ENCODE measurements at places on chromosomes 11 and 22. TPM values are rescaled to one million over a fixed set of nuclear protein-coding genes. Genes with fewer than 3 reads are reported as not detected.

SPECC1L gene
- 14.1 TPM for total RNA-seq

DNA sequence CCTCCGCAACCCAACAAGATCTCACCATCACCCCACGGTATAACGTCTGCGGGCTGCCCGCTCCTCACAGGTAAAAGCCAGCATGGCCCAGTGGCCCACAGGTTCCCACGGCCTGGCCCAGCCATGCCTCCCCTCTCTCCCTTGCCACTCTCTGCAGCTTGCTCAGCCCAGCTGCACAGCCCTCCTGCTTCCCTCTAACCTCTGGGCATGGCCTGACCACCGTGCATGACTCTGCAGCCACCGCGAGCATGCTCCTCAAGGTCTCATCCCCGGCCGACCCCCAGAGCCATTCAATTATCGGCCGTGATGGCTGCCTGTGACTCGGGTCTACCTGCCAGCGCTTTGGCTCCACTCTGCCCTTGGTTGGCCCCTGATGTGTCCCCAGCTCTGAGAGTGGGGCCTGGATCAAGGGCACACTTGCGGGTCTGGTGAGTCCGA, 185.5 kb downstream of the CTTN start:
- no peaks in the 10 kb centered on the region for H3K4me1 ChIP-seq
- no peaks in the 10 kb centered on the region for H3K36me3 ChIP-seq
- no peak for DNase-seq
- H3K27ac ChIP-seq = no peak overlapping the region
- no peaks in the 10 kb centered on the region for H3K27me3 ChIP-seq
- H3K4me3 ChIP-seq = no peak overlapping the region

- no peak for DNase-seq
- H3K27ac ChIP-seq = no peak overlapping the region
- H3K4me1 ChIP-seq = no peaks in the 10 kb centered on the region
- H3K27me3 ChIP-seq = no peaks in the 10 kb centered on the region
- H3K36me3 ChIP-seq = no peaks in the 10 kb centered on the region
Measured at GRCh38 chr11:44829838-44830237, 103.1 kb downstream of the TSPAN18 start.

GRCh38 chr22:45968751-45969413, 8.1 kb downstream of the WNT7B start:
- H3K27me3 ChIP-seq = no peaks in the 10 kb centered on the region
- H3K4me1 ChIP-seq = peaks cover 30% of the 10 kb centered on the region
- peak overlapping the region; percentile 18 for H3K4me3 ChIP-seq
- peak; percentile 94 for DNase-seq

TMEM191C gene
- 6.4 TPM for total RNA-seq

SHISAL1 gene
- 2.2 TPM for total RNA-seq

DNA sequence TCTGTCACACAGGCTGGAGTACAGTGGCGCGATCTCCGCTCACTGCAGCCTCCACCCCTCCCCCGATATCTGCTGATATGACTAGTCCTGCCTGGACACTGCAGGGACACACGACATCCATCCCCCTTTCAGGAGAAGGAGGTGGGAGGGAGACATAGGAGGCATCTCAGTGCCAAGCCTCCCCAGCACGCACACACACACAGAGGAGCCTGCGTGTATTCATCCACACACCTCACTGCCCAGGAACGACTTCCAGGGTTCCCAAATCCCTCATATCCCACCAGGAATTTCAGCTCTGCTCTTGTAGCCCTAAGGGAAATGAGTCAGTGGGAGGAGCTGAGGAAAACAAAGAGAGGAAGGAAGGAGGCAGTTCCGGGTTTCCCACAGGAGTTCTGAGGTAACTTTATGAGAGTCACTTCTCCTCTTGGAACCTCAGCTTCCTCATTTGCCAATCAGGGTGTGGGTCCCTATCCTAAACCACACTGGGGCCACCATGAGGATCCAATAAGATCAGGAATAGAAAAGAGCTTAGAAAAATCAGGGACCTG, 37.2 kb upstream of the ACER3 start:
- no peaks in the 10 kb centered on the region for H3K36me3 ChIP-seq
- no peaks in the 10 kb centered on the region for H3K27me3 ChIP-seq
- DNase-seq = peak; percentile 99
- peak overlapping the region; percentile 38 for H3K4me3 ChIP-seq
- H3K4me1 ChIP-seq = peaks cover 37% of the 10 kb centered on the region
- peak overlapping the region; percentile 96 for H3K27ac ChIP-seq

TCN2 gene
- total RNA-seq = 1.7 TPM

OSM gene
- not detected for total RNA-seq

GRCh38 chr11:95152876-95153856, 63.5 kb downstream of the ENDOD1 start:
- H3K4me1 ChIP-seq = peaks cover 26% of the 10 kb centered on the region
- H3K27ac ChIP-seq = no peak overlapping the region
- DNase-seq = no peak
- no peaks in the 10 kb centered on the region for H3K36me3 ChIP-seq

DNA sequence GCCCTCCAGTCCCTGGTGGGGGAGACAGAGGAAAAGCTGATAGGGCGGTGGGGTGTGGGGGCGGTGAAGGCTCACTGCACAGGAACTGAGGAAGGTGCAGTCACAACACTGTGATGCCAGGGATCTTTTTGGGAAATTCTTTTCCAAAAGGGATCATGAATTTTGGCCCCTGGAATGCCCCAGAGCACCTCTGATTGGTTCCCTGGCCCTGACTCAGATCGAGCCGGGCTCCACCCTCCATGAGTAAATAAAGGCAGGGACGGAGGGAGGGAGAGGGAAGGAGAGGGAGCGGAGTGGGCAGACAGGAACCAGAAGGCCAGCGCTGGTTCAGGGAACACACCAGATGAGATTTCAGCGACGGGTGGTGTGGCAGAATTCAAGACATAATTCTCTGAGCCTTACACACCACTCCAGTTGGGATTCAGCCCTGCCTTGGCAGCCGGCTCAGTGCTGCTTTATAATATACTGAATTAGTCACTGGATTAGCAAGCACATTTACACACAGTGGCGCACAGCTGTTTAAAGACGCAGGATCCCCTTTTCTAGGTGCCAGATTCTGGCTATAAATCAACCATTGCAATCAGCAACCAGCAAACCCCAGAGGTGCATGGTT, 80.3 kb downstream of the ETS1 start:
- H3K4me1 ChIP-seq = peaks cover 87% of the 10 kb centered on the region
- no peaks in the 10 kb centered on the region for H3K27me3 ChIP-seq
- H3K27ac ChIP-seq = peak overlapping the region; percentile 85
- peak; percentile 96 for DNase-seq
- peaks cover 20% of the 10 kb centered on the region for H3K36me3 ChIP-seq

DNA sequence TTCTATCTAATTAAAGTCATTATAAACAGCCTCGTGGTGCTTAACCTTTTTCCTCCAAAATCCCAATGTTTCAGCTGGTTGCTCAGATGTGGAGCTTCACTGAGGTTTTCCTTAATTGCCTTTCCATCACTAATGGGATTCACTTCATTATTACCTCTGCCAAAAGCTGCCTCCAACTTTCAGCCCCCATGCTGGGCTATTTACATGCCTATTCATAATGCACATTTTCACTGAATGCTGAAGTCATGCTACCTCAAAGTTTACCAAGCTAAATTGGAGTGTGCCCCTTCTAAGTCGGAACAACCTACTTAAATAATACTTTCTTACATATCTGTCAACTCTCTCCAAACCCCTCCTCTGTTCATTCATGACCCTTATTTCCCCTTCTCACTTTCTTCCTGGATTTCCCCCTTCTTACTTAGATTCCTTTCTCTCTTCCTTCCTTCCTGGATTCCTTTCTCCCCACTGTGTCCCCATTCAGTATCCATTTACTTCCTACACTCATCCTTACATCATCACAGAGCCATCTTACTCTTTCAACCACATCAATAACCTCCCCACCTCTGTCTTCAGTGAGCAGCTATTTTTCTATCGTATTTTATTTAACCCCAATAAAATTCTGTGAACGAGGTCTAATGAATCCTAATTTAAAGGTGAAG, 887.3 kb upstream of the TENM4 start:
- no peak overlapping the region for H3K27ac ChIP-seq
- no peaks in the 10 kb centered on the region for H3K27me3 ChIP-seq
- no peaks in the 10 kb centered on the region for H3K4me1 ChIP-seq
- H3K36me3 ChIP-seq = no peaks in the 10 kb centered on the region
- peak; percentile 24 for DNase-seq

CKAP5 gene
- total RNA-seq = 86.4 TPM

PSMC3 gene
- 314 TPM for total RNA-seq

DNA sequence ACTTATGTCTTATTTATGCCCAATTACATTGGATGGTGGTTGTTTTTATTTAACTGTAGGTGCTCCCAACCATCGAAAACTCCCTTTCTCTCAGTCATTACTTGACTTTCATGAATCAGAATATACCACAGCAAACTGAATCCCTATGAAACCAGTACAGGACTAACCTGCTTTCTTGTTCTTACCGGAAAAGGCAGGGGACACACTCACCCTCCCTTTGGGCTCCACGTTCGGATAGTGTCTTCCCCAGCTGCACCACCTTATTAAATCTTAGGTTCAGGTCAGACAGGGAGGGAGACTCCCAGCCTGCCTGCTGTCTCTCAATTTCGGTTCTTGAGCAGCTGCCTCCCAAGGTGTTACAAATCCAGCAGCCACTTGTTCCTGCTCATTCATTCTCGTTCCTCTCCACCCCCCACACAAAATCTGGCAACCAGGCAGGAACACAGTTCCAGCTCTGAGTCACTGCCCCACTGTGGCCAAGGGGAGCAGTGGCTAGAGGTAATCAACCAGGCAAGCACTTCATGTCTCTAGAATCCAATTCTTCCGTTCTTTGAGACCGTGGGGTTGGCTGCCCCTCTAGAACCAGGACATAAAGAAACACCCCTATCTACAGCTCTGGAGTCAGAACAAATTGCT, 133.0 kb downstream of the PLEKHA7 start:
- no peaks in the 10 kb centered on the region for H3K27me3 ChIP-seq
- H3K4me1 ChIP-seq = peaks cover 32% of the 10 kb centered on the region
- peak overlapping the region; percentile 29 for H3K4me3 ChIP-seq
- H3K36me3 ChIP-seq = no peaks in the 10 kb centered on the region
- peak; percentile 83 for DNase-seq

Data from PC-3 (cell line).